Foreskin fibroblast (primary cell): ENCODE measurements at places on chromosomes 13 and 19.

DNA sequence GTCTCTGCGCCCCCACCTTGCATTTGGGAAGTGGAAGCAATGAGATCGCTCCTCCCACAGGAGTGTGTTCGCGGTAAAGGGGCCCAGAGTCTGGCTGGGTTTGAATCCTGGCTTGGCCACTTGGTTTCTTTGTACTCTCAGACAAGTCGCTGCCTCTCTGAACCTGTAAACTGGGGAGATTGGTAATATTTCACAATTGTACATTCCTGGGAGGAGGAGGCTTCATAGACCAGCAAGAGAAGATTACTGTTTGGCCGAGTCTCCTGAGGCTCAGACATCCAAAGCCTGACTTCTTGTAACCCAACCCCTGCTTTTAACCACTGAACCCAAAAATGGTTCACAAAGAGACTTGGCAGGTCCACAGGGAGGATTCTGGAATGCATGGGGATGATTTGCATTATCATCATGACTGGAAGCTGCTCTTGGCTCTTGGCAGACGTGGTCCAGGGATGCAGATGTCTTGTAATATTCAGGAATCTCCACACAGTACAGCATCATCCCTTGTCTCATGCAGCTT, 13.6 kb upstream of the STRN4 start:
- peak; percentile 85 for DNase-seq

DNA sequence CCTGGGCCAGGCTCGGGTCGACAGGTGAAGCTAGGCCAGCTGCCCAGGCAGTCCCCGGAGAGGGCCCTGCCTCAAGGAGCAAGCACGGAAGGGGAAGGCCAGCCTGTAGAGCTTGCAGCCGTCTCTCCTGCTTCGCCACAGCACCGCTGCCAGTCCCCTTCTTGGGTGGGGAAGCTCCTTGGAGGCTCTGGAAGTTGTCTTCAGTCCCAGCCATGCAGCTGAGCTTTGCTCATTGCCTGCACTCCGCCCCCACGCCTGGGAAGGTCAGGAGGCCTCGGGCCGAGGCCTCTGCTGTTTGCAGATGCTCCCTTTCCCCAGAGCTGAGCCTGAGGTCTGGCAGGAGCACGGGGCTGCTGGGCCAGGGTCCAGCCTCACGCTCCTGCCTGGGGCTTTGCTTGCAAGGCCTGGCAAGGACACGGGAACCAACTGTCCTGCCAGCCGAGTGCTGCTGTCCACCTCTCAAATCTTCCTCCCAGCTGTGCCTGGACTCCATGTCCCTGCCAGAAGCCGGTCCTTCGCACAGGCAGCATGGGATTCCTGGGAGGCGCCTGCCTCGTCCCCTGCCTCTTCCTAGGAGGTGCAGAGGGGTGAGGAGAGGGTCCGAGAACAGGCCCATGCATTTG, 13.3 kb downstream of the PLEKHF1 start:
- no peak for DNase-seq

DNA sequence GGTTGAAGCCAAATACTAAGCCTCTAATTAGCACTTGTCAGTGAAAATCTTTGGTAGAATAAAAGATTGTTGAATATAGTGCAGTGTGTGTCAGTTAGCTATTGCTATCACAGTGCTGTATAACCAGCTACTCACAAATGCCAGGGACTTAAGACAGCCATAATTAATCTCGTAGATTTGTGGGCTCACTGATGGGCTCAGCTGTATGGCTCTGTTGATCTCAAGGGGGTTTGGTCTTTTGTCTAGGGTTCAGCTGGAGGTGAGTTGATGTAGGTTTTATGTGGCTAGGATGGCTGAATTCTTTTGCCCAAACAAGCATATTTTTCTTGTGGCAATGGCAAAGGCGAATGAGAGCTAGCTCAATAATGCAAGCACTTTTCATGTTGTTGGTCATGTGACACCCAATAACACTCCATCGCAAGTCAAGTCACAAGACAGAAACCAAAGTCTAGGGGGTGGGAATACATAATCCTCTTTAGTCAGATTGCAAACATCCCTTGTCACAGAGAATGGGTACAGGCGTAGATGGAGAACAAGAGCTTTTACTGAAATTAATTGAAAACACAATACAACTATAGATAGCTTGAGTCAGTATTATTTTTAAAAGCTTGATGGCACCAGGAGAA, 121.7 kb upstream of the EDNRB start:
- DNase-seq, result no peak

DNA sequence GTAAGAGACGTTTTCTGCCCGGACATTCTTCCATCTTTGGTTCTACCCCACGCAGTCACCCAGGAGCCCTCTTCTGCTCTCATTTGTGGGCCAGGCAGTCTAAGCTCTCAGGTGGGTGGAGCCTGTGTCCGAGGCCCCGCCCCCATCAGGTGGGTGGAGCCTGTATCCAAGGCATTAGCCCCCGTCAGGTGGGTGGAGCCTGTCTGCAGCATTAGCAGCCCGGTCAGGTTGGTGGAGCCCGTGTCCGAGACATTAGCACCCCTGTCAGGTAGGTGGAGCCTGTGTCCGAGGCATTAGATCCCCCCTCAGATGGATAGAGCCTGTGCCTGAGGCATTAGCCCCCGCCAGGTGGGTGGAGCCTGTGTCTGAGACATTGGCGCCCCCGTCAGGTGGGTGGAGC, 45.5 kb upstream of the C13orf46 start:
- DNase-seq, result no peak

- DNase-seq, result no peak
Observed at GRCh38 chr13:99383946-99384345, 76.7 kb upstream of the GPR183 start.

DNA sequence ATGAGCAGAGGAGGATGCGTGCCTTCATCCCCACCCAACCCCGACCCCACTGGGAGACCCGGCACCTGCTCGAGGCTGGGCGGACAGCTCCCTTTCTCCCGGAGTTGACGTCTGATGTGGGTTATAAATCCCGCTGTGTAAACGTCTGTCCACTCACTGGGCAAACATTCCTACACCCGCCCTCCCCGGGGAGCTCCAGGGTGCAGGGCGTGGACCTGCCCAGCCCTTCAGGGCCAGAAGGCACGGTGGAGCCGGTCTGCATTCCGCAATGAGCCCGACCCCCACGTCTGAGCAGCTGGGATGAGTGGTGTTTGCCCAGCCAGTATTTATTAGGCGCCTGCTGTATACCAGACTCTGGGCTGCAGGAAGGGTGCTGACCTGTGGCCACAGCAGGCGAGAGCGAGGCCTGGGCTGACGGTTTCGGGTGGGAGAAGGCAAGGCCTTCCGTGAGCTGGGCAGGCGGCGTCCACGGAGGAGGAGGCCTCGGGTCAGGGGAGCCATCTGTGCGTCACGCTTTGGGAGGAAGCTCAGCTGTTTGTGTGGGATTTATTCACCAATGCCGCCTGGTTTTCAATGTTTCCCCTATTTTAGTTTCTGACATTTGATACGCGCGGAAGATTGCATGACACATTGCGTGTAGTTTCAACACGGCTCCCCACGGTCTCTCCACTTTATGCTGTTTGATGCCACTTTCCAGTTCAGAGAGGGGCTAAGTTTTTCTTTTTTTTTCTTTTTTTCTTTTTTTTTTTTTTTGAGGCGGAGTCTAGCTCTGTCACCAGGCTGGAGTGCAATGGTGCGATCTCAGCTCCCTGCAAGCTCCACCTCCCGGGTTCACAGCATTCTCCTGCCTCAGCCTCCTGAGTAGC, 2.0 kb downstream of the MISP start:
- DNase-seq, result peak; percentile 86

DNA sequence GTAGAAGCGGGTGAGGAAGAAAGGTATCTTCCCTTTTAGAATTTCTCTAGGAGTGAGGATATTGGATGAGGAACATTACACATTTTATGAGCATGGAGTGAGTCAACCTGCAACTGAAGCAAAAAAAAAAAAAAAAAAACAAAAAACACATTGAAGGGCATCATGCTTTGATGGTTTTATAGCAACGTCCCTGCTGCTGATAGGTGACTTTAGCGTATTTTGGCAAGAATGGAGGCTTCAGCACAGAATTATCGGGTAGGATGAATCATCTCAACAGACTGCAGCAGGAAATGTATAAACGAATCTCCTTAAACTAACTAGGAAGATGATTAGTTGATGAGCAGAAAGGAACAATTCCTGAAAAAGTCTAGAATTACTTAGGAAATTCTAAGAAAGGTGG, 1359.6 kb upstream of the ATXN8OS start:
- DNase-seq, result no peak

GRCh38 chr19:45247136-45247535, 1.9 kb upstream of the EXOC3L2 start:
- no peak for DNase-seq

DNA sequence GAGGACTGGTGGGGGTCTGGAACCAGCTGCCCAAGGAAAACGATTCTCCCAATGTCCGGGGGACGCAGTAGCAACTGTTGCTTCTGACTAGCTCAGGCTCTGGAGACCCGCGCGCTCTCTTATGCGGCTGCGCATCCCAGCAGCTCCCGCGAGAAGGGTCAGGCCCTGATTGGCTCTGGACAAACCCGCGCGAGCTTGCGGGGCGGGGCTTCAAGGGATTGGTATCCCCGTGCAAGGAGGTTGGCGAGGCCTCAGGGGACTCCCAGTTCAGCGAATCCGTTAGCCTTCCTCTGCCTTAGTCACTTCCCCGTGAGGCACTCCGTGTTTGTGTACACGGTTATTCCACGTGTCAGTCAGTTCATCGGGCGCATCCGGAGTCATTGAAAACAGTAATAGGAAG, 20.2 kb downstream of the SIGLECL1 start:
- DNase-seq, result no peak

- peak; percentile 12 for DNase-seq
Observed at GRCh38 chr13:26019881-26020870, 31.6 kb downstream of the SHISA2 start.

DNA sequence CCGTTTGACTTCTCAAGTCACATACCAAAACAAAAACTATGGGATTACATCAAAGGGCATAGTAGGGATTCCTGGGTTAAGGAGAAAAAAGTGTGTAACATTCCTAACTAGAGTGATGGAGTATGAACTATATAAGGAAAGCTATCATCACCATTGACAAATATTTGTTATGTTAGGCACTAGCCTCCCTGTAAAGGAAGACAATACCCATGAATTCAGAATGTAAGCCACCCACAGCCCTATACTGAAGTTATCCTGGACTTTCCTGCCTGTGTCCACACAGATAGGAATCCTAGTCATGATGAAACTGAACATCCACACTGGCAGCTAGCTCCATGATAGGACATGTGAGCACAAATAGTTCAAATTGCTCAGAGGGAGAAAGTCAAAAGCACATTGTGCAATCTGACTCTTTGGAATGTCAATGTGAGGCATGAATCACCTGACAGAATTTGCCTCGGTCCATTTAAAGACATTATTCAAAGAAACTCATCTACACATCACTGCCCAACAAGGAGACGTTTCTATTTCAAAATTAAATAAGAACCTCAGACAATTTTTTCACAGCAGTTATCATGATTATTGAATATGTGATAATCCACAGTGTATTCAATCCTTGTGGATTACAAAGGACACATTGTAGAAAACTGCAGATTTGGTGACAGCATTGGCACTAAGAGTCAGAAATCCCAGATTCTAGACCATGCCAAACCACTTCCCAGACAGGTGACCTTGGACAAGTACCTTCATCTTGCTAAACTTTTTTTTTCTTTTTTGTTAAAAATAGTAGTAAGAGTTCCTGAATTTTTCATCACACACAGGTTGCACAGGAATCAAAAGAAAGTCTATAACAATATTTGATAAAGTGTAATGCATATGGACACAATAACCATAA, 529.3 kb downstream of the IRS2 start:
- DNase-seq, result peak; percentile 98

DNA sequence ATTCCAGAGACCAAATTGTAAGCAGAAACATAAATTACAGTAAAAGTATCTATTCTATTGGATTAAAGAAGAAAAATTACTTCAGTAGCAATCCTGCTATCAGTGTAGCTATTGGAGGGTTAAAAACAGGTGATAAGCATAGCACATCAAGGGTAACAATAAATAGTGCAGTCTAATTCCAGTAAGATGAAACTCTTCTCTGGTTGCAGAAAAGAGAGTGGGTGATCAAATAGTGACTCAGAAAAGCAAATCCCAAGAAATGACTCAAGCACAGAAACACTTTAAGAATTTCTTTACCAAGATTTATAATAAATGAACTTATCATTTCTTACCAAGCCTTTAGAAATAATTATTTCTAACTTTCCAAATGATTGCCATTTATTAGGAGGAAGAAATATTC, 135.7 kb downstream of the LMO7 start:
- DNase-seq, result peak; percentile 62

- peak; percentile 71 for DNase-seq
Observed at GRCh38 chr13:102195566-102196462, 206.0 kb downstream of the FGF14 start.

GRCh38 chr19:37218592-37218935, 550 bp downstream of the ZNF383 start:
- DNase-seq, result peak; percentile 50

GRCh38 chr19:51473009-51473707, 5.2 kb upstream of the CEACAM18 start:
- DNase-seq, result peak; percentile 74

- no peak for DNase-seq
Observed at GRCh38 chr13:84864341-84864740, 934.9 kb downstream of the SLITRK6 start.

DNA sequence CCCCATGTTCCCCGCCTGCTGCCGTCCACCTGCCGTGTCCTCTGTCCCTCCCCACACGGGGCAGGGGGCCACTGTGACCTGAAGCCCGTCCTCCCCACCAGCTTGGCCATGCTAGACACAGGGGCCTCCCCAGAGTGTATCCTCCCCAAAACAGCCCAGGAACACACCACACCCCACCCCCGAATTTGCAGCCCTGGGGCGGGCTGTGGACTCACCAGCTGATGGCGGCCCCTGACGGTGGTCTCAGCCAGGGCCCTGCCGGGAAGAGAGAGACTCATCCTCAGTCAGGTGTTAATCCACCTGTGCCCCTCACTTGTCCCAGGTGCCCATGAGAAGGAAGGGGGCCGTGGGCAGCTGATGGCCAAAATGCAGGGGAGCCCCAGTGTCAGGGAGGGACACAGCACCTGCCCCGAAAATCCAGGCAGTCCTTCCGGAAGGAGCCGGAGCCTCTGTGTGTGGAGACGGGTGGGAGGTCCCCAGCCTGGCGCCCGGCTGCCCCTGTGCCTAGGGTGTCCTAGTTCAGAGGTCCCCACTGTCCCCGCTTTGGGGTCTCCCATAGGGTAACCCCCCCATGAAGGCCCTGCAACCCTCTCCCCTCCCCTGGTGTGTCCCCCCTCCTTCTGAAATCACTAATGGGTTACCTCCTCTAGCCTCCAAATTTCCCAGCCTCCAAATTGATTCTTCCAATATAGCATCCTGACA, 39.3 kb upstream of the TCF3 start:
- no peak for DNase-seq

DNA sequence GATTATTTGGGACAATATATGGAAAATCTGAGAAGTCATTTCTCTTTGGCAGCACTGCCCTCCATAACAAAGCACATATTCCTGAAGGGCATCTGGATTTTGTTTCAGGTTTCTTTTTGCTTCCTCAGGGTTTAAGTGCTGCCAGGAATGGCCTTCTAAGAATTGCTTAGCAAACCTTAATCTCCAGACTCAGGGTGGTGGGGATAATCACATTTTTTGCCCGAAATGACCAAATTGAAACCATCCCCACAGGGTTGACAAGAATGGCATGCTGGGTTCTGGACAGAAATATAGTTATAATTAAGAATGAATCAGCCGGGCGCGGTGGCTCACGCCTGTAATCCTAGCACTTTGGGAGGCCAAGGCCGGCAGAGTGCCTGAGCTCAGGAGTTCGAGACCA, 6.4 kb upstream of the CDADC1 start:
- no peak for DNase-seq
